Activated CD4-positive, alpha-beta T cell treated with anti-CD3 and anti-CD28 coated beads for 48 hours (primary cell): ENCODE measurements at places on chromosomes 1 and 21.

DNA sequence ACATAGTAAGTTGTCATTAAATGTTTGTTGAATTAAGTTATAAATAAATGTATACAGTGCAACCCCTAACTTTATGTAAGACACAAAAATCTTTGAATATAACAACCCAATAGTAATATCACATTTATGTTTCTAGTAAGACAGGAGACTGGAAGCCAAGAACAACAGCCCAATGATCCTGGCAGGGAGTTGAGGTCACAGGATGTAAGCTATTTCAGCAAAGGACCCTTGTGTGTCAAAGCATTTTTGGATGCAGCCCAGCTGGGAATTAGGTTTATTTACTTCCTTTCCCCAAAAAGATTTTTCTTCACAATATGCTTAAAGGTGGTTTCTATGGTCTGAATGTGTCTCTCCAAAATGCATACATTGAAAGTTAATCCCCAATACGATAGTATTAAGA lies 34.0 kb upstream of the ABCA4 start:
- no peak for DNase-seq

GRCh38 chr1:209896346-209896745 lies 41.7 kb upstream of the SYT14 start:
- no peak for DNase-seq

GRCh38 chr21:46194374-46195334 lies 10.4 kb upstream of the SPATC1L start:
- no peak for DNase-seq

- DNase-seq: no peak
These were observed 12.3 kb downstream of the SYDE2 start for GRCh38 chr1:85188530-85188929.

DNA sequence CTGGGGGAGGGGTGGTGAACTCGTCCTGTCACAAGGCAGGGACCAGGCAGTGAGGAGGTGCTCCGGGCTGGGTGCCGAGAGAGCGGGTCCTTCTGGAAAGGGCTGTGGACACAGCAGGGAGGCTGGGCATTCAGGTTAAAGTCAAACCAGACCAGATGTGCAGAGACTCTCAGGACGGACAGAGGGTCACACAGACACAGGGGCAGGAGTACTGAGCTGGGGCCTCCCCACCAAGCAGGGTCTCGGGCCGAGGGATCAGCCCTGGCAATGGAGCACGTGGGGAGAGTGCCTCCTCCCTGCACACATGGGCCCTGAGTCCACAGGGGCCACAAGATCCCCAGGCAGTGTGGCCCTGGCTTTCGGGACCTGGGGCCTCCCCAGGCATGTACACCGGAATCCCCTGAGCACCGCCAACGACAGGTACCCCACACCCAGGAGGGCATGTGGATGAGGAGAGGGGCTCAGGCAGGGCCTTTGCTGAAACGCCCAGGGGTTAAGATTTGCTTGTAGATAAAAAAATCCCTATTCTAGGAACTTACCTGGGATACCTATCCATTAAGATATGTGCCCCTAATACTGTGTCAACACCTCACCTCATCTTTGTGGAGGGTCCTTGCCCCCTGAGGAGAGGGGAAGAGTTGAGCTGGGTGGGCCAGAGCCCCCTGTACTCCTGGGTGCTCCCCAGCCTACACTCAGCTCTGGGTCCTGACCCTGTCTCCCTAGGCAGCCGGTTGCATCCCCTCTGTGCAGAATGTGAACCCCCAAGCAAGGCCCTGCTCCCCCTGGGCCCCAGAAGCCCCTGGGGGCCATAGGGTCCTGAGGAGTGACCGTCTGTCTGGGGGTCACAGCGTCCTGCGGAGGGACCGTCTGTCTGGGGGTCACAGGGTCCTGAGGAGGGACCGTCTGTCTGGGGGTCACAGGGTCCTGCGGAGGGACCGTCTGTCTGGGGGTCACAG lies 46.9 kb upstream of the ADARB1 start:
- no peak for DNase-seq

GRCh38 chr1:17624611-17625233 lies 85.2 kb downstream of the ARHGEF10L start:
- DNase-seq: no peak
